SK-N-SH treated with all-trans-retinoic acid at 6 μM for 48 hours (cell line): ENCODE measurements at places on chromosomes 3 and 15.

- no peak for ATAC-seq
Measured at GRCh38 chr15:51634591-51635198, 12.1 kb upstream of the DMXL2 start.

DNA sequence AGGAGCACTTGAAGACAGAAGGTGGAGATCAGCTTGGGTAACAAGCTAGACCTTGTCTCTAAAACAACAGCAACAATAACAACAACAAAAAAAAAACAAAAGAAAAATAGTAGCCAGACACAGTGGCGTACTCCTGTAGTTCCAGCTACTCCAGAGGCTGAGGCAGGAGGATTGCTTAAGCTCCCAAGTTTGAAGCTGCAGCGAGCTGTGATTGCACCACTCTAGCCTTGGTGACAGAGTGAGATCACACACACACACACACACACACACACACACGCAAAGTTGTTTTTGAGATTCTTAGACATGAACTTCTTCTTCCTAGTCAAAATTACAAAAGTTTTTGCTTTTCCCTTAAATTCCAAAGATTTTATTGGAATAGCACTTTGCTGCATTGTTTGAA lies 93.0 kb upstream of the IGSF10 start:
- no peak for ATAC-seq

DNA sequence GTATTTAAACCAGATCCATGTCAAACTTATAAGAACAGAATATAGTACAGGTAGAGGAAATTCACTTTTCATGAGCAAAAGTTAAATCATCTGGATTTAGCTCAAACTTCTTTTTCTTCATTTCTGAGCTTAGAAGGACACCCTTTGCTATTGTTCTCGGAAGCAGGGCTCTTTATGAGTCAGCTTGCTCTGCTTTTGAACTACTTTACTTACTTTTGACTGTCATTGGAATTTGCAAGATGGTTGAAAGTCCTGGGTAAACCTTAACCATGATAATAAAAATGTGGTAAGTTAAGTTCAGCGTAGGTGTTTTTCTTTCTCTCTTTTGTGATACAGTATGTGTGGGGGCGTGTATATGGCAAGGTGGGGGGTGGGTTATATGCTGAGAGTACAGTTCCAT lies 312.7 kb upstream of the DPH6 start:
- no peak for ATAC-seq

GRCh38 chr3:153927107-153927506 lies 194.1 kb upstream of the ARHGEF26 start:
- peak; percentile 76 for ATAC-seq

- no peak for ATAC-seq
Measured at GRCh38 chr15:75606711-75607699, 18.5 kb downstream of the SNUPN start.

DNA sequence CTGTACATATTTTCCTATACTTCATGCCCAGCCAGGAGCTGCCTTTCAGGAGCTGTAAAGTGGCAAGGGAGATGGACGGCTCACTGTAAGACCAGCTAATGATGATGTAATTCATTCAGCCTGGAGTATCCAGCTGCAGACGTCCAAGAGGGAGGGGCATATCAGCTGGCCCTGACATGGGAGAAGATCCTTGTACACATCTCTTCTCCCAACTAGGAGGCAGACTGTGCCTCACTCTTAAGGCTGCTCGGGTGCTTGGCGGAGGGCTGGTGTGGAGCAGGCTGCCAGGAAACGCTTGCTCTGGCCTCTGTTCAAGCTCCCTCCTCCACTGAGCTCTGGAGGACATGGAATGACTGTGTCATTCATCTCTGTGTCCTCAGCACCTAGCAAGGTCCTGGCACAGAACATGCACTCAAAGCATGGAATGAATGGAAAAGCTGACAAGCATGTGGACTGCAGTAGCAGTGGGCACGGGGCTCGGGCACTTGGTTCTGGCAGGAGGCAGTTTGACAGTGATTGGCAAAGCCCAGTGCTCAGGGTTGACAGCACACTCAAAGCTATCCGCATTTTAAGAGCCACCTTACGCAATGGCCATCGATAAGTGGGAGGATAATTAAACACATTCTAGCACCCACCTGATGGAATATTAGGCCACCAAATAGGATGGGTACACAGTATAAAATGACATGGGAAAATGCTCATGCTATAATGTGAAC lies 72.4 kb downstream of the TBC1D2B start:
- ATAC-seq, result peak; percentile 86

- no peak for ATAC-seq
Measured at GRCh38 chr3:72721683-72722381, 126.4 kb downstream of the SHQ1 start.

GRCh38 chr3:105842449-105842848 lies 26.4 kb downstream of the CBLB start:
- no peak for ATAC-seq

DNA sequence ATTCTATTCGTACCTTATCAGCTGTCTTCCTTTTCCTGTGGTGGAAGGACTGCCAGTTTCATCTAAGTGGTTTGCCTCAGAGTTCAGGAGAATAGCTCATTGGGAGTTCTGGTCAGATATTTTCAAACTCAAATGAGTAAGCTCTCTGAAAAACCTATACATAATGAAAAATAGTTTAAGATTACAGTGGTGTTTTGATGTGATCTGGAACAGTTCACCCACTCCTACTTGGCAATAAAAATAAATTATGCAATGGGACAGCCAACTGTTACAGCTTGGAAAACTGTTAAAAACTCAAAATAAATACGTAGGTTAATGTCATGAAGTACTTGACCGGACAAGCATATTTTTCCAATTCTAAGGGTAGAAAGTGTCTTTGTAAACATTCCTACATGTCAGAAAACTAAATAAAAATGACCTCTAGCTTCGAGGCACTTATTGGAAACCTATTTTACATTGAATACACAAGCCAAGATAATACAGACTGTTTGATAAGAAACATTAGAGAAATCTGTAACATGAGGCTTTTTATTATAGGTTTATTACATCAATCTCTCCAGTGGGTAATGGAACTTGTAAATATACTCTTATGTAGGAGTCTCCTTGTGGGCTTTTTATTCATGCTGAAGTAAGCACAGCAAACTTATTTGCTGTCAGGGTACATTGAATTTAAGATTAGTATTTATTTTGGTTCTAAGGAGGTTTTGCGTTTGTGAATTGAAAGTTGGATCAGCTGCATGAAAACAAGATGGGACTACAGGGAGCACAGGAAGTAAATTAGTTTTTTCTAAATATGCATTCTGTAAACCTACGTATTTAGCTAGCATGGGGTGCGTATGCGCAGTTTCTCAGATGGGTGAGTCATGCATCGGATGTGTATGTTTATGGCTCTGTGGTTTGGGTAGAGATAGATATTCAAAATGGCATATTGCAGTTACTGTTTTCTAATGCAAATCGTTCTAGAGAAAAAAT lies 453.1 kb downstream of the IL5RA start:
- ATAC-seq, result no peak

- no peak for ATAC-seq
Measured at GRCh38 chr3:22491344-22491743, 711.8 kb upstream of the UBE2E2 start.

GRCh38 chr3:119310071-119310470 lies 15.9 kb downstream of the ARHGAP31 start:
- peak; percentile 84 for ATAC-seq

DNA sequence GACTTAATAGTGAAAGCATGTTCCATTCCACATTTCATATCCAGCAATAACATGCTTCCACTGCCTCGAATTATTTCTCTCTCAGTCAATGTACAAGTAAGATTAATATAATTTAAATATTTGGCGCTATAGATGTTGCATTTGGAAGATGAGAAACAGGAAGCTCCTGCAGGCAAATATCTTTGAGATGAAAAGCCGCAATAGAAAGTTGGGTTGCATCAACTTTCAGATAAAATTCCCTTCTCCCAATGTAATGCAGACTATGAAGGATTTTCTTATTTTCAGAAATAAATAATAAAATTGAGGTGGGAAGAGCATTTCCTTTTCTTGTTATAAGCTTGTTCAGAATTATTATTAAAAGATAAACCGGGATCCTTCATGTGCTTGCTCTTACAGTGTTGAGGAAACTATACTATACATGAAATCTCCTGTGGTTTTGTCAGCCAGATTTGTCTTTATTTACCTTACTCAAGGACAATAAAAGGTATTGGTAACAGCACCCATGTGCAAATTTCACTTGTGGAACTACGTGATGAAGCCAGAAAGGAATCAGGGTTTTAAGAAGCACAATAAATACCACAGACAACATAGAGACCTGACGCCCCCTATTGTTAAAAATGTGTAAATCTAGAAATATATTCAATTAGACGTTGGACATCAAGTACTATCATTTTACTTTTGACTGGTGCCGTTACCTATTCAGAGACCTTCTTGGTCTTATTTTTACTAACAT lies 307.0 kb downstream of the ARPP21 start:
- ATAC-seq, result peak; percentile 74

GRCh38 chr3:147958754-147959153 lies 549.6 kb downstream of the ZIC1 start:
- no peak for ATAC-seq

- no peak for ATAC-seq
Measured at GRCh38 chr3:37762286-37762685, 99.4 kb upstream of the CTDSPL start.

DNA sequence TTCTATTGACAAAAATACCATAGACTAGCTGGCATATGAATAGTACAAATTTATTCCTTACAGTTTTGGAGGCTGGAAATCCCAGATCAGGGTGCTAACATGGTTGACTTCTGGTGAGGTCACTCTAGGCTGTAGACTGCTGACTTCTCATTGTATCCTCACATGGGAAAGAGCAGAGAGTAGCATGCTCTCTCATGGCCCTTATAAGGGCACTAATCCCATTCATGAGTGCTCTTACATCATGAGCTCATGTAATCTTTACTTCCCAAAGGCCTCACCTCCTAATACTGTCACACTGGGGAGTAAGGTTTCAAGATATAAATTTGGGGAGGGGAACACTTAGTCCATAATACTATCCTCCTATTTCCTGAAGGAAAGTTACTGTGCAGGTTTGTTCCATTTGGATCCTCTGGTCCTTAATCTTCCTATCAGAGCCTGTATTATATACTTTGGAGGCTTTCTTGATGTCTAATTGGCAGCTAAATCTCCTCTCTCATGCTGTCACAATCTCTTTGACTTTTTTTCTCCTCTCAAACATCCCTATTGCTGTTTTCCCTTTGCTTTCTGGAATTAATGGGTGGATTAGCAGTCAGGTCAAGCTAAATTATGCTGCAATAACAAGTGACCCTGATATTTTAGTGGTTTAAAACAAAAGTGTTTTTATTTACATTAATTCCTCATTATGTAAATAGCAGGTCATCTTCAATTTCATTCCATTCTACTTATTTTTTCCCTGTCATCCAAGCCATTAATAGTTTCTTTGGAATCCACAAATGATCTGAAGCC lies 23.1 kb upstream of the LEKR1 start:
- ATAC-seq, result no peak
